ENCODE measurements at places on chromosomes 4 and X. TPM values are rescaled to one million over a fixed set of nuclear protein-coding genes. Genes with fewer than 3 reads are reported as not detected.

Gene FAM9C
- not detected for total RNA-seq

Gene ARAP2
- total RNA-seq = 7.4 TPM

Gene USP17L26
- total RNA-seq = not detected

Gene ARR3
- not detected for total RNA-seq

Gene TRAPPC2
- total RNA-seq = 5.8 TPM

Gene ZNF711
- 0.25 TPM for total RNA-seq

Gene SLC6A14
- 0.05 TPM for total RNA-seq

Gene TMEM255A
- 0.05 TPM for total RNA-seq

Gene DMRTC1B
- not detected for total RNA-seq

GRCh38 chr4:114729068-114729738 lies 130.6 kb downstream of the UGT8 start:
- DNase-seq = no peak

DNA sequence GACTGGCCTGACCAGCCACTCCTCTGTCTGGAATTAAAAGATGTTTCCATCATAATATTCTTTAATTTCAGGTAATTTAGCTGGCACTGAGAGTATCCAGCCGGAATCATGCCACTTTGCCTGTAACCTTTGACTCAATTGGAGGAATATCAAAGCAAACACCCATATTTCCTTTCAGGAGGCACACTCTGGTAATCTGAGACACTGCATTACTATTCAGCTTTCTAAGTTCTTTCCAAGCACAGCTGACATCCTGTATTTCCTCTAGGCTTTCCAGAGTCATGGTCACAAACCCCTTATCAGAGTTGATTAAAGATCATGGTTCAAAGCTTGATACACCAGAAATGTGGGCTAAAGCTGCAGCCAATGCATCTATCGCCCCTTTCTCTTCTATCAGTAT lies 29.3 kb downstream of the INTS12 start:
- DNase-seq = no peak

- DNase-seq = no peak
Observed at GRCh38 chr4:137825505-137825904, 293.2 kb upstream of the PCDH18 start.

DNA sequence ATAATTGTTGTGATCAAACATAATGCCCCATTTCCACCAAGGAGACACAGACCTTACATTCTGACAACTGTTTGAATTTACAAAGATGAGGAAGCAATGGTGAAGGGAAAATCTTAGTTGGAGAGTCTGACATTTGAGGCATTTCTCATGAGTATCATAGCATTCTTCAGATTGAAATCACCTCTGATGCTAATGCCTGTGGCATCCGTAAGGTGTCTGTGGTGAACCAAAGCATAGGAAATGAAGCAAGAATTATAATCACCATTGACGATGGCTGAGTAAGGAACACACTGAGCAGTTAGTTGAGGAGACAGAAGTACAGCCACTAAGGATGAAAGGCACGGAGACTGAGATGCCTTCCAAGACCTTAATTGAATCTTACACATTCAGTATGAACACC lies 575.7 kb downstream of the TRIML1 start:
- DNase-seq = no peak

DNA sequence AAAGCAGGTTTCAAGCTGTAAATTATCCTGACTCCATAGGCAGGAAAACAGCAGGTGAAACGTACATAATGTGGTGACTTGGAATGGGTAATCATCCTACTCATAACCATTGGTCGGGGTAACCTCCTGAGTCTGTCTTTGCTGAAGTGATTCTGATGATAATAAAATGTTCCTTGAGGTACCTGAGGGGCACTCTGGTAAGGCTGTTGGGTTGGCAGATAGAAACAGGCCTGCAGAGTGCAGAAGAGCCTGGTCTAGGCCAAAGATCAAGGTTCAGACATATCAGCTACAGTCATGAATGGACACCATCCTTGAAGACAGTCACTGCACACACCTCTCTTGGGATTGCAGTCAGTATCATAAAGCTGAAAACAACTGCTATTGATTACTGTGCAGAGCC lies 174.7 kb upstream of the RPL34 start:
- DNase-seq = no peak

DNA sequence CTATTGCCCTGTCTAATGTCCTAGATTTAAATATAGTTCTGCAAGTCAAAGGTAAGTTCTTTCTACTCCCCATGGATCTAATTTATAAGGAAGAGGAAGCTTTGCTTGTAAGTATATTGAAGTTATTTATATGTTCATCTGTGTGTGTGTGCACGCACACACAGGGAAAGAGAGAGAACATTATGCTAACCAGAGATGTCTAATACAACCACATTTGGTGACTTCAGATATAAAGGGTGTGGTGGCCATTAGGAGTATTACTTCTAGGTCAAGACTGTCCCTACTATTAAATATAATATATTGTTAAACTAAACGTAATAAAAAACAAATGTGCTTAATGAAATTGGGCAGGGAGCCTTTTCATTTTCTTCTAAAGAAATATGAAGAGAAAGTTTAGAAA lies 4.1 kb downstream of the DCK start:
- DNase-seq = no peak

DNA sequence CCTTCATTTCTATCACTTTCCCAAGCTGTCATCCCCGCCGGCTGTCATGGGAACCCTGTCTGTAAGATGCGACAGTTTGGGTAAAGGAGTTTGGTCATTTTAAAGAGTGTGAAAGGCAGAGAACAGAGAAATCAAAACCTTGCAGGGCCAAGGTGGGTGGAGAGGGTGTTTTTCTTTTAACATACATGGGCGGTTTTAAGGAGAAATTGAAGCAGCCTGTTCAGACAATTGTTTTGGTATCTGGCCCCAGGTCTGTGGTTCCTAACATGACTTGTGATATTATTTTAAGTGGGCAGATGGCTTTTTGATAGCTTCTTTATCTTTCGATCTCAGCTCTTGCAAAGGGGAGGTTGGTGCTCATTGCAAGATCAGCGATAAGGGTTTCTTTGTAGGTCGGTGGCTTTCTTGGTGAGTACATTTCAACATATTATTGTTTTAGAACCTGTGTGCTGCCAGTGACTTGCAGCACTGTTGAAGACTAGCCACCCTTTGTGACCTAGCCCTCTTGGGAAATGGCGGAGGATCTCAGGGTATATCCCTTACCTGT lies 3.7 kb downstream of the PPP1R3F start:
- DNase-seq = no peak

DNA sequence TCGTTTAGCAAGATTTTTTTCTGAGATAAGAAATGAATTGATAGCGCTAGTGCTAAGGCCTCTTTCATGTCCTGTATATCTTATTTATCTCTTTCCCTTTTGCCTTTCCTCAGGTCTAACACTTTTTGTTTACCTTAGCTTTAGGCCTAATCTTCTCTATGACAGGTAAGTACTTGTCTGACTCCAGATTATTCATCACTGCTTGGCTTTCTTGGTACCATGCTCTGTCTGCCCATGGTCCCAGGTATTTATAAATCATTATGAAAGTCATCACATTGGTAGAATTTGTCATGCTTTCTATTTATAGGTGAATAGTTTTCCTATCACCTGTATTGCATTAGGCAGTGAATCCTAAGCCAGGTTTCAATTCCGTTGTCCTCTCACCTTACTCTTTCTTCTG lies 99.5 kb upstream of the CTSO start:
- DNase-seq = no peak

GRCh38 chr4:66355328-66355727 lies 685.0 kb upstream of the EPHA5 start:
- DNase-seq = no peak

GRCh38 chr4:84948056-84948455 lies 18.4 kb downstream of the WDFY3 start:
- DNase-seq = no peak

DNA sequence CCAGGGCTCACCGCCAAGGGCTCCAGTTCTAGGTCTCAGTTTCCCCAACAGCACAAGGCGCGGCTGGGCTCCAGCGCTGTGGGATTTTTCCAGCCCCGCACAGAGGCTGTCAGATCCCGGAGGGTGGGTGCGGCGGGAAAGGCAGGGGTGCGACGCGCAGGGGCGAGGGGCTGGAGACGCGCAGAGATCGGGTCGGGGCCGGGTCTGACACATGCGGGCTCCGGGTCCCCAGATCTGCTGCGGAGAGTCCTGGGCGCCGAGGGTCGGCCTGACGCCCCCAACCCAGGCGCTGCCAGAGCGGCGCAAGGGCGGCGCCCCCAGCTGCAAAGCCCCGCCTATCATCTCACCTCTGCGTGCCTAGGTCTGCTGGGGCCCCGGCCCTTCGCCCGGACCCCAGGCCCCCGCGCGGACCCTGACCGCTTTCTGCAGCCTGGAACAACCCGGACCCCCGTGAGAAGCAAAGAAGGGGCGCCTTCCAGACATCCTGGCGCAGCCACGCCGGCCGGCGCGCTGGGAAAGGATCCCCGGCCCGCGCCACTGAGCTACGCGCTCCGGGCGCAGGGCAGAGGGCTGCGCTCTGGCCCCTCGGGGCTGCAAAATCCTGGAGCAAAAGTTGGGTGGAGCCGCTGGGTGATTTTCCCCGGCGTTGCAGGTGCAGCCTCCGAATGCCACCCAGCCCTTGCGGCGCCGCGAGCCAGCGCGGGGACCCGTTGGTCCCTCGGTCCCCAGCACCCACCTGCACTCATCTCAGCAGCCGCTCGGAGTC lies 486 bp downstream of the ABLIM2 start:
- no peak for DNase-seq

DNA sequence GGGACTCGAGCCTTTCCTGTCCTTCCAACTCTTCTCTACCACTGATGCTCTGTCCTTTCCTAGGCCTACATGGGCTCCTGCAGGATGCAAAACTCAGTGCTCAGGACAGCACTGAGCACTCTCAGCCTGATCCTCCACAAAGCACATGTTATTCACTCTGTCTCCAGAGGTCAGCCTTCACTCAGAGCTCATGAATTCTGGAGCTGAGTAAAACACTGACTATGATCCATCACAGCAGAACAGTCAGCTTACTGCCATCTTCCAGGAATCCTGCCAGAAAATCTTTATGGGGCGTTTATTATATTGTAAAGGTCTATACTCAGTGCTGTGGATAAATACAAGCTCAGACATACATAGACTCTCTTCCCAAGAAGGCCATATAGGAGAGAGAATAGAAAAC lies 121.5 kb upstream of the CPEB2 start:
- DNase-seq = no peak

DNA sequence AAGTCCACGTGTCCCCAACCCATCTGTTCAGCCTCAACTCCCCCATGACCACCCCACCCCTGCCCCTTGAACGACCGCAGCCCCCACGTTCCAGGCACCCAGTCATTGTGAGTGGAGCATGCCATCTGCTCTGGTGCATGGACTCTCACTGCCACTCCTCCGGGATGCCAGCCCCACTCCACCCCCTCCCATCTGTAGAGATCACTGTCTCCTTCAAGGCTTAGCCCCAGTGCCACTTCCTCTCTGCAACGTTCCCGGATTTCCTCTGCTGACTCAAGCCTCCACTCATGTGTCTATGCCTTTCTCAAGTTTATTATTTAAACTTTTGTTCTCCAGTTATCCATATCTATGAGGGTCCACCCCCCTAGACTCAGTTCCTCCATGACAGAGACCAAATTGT lies 54.0 kb downstream of the MAML3 start:
- no peak for DNase-seq

DNA sequence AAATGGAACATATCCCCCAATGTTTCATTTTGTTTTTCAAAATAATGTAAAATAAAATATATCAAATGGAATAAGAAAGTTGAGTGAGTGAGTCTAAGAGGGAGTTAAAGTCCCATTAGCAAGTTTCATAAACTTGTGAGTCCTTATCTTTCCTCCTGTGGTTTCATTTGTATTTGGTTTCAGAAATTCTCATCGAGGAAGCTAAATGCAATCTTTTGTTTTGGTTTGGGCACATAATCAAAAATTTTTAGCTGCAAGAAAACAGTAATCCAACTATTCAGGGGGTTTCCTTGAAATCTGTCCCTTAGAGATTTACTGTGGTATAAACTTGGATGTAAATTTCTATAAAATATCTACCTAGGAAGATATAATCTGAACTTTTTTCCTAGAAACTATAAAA lies 124.2 kb downstream of the CAMK2D start:
- no peak for DNase-seq

GRCh38 chrX:105744291-105744690 lies 78.0 kb upstream of the NRK start:
- DNase-seq = no peak

DNA sequence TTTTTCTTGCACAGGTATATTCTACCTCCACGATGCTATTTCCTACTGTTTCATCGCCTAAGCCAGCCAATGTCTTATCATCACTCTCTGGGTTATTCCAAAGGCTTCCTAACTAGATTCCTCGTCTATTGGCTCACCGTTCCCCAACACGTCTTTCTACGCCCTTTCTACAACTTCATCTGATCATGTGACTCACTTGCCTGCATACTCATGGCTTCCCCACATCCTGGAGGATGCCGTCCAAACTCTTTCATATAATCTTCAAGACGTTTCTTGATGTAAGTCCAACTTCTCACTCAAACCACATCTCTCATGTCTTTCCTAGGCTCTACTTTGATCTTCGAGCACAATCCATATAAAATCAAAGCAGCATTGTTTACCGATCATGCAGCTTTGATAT lies 322.0 kb upstream of the PPARGC1A start:
- DNase-seq = no peak

GRCh38 chr4:159077702-159078495 lies 25.0 kb upstream of the RAPGEF2 start:
- no peak for DNase-seq

DNA sequence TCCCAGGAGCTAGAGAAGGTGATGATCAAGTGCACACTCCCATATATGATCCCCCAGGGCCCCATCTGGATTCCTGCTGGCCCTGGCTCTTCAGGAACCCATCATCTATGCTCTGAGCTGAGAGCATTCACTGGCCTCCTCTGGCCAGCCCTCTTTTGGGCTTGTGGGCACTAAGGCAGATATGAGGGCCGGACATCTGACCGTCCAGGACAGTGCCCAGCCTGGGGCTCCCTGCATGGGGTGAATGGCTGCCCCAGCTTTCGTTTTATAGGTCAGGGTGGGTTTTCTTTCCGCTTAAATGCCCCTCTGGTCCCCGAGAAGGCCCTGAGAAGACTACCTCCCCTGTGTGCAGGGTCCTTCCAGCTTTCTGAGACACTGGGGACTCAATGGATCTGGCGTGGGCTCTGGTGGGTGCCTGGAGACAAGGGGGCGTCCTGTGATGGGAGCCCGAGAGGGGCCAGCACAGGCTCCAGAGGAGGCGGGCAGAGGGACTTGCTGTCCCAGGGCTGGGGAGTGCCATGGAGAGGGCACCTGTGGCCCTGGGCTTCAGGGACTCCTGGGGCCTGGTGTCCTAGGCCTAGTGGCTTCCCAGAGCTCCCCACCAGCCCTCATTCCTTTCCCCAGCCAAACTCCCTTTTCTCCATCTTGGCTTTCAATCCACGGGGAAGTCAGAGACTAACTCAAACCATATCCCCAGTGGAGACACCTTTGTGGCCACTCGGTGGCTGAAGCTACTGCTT lies 39.5 kb upstream of the GRPEL1 start:
- DNase-seq = no peak

DNA sequence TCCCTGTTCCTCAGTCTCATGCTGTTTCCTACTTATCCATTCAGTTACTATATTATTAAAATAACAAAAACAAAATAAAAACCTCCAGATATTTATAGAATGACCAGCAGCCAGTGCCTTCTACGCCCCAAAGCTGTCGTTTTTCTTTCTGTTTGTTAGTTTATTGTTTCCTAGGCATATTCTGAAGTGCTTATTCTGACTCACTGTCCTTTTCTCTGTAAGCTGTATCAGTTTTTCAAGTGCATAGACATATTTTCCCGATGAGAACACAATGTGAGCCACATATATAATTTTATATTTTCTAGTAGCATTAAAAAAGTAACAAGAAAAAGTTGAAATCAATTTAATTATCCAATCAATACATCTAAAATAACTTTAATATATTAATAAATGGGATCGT lies 2158.6 kb upstream of the TENM3 start:
- DNase-seq = no peak
